ENCODE measurements at places on chromosomes 3 and 15.
A peak's percentile ranks its signal among the peaks of the same experiment; 100 is the strongest.

GRCh38 chr15:91258415-91258759 lies 158.3 kb downstream of the SV2B start:
- no peak for DNase-seq

DNA sequence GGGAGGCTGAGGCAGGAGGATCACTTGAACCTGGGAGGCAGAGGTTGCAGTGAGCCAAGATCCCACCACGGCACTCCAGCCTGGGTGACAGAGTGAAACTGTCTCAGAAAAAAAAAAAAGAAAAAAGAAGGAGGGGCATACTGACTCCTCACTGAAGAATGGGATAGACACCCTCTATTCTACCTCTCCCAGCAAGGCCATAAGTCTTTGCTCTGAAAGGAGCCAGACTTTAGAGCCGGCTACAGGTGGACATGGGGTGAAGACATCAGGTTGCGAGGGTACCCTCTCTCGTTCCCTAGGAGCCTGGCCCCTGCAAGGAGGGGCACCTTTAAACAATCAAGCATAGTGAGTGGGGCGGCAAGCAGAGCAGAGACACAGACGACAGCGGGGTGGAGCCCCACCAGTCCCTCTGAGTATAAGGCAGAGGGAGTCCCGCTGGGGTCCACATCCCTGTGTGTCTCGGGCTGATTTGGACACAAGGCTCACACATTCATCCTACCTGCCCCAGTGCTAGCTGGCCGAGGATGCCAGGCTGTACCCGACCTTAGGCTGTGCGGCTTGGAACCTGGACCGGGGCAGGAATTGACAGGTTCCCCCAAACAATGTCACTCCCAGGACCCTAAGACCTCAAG lies 1.1 kb downstream of the GRAMD2A start:
- DNase-seq = no peak

DNA sequence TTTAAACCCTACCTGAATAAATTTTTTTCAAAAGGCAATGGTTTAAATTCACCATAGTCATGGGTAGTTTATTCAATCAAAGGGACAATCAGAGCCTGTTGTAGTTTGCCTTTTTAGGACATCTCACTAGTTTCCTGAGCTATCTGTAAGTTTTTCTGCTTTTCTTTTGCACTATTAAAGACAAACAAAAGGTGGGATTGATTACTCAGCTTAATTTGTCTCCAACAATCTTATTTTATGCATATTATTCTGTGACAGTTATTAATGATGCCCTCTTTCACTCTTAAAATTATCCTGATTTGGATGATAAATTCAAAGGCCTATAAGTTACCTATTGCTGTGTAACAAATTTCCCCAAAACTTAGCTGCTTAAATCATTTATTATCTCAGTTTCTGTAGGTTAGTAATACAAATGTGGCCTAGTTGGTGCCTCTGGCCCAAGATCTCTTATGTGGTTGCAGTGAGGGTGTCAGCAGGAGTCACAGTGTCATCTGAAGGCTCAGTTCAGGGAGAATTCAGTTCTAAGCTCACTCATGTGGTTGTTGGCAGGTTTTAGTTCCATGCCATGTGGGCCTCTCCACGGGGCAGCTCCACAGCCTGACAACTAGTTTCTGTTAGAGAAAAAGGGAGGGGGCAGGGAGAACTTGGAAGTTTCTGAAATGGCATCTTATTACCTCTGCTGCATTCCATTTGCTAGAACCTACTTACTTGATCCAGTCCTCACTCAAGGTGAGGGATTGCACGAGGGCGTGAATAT lies 16.0 kb downstream of the ARMC8 start:
- DNase-seq = no peak

DNA sequence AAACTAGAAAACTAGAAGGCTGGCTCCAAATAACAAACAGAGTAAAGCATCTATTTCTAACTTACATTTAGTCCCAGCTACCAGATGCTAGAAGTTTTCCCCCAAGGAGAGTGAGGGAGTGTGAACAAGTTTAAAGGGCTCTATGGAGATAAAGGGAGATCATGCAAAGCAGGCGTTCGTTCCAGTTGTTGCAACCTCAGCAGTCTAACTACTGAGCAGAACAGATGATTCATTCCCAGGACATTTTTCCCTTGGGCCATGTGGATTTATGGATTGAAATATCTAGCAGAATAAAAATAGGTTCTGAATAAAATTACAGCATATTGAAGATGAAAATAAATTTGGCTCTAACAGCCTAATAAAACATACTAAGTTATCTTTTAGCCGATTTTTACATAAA lies 154.8 kb upstream of the TTC14 start:
- DNase-seq = no peak

DNA sequence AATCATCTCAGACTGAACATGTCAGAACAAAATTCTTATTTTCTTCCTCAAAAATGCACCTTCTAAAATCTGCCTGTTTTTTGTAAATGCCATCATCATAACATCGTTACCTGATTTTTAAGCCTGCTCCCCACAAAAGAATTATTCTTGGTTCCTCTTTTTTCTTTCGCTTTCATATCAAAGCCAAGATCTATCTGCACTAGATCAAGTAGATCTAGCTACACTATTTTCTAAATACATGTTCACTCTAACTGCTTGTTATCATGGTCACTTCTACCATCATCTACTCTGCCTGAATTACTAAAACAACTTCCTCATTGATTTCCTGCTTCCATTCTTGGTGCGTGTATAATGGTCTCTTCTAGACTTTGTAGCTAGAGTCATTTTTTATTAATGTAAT lies 217.7 kb downstream of the ARPP21 start:
- DNase-seq = no peak

- DNase-seq = no peak
Observed at GRCh38 chr15:64930778-64931371, 19.2 kb downstream of the ANKDD1A start.

- DNase-seq = no peak
Observed at GRCh38 chr3:9097495-9097894, 134.2 kb upstream of the RAD18 start.

DNA sequence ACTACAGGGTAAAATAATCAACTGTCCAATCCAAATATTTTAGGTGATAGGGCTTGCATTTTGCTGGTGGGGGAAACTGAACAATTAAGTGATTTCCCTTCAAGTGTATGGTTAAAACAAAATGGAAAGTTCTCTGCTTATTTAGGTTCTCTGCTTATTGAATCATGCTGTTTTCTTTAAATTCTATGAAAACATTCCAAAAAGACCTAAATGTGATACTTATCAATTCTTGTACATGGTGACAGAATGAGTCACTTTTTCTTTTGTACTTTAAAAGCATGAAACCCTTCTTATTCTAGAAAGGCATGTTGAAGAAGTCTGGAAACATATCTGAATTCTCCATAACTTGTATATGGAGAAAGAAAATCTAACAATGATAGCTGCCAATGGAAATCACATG lies 192.6 kb downstream of the FMN1 start:
- no peak for DNase-seq

- DNase-seq = no peak
Observed at GRCh38 chr15:57356178-57356577, 20.1 kb upstream of the CGNL1 start.

- DNase-seq = no peak
Observed at GRCh38 chr15:40106203-40107161, 2.2 kb downstream of the BMF start.

DNA sequence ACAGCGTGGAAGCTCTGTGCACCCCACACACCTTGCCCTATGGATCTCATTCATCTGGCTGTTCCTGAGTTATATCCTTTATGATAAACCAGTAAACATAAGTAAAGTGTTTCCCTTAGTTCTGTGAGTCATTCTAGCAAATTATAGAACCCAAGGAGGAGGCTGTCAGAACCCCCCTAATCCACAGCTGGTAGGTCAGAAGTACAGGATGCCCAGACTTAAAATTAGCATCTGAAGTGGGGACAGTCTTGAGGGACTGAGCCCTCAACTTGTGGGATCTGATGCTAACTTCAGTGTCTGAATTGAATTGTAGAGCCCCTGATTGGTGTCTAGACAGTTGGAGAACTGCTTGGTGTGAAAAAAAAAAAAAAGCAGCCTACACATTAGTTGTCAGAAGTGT lies 75.1 kb downstream of the B3GNT5 start:
- no peak for DNase-seq

- DNase-seq = peak; percentile 6
Observed at GRCh38 chr3:69161587-69162307, 39.4 kb upstream of the LMOD3 start.

DNA sequence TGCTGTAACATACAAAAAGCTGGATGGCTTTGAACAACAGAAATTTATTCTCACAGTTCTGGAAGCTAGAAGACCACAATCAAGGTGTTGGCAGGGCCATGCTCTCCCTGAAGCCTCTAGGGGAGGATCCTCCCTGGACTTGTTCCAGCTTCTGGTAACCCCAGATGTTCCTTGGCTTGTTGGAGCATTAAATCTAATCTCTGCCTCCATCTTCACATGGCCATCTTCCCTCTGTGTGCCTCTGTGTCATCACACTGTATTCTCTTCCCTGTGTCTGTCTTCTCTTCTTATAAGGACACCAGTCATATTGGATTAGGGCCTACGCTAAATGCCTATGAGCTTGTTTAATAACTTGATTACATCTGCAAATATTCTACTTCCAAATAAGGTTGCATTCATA lies 109.5 kb downstream of the STAG1 start:
- peak; percentile 62 for DNase-seq

GRCh38 chr3:11784971-11785377 lies 61.7 kb downstream of the TAMM41 start:
- DNase-seq = no peak

All from NCI-H2171 (cell line).